AG04450 (cell line): ENCODE measurements at places on chromosomes 2 and 18.
A peak's percentile ranks its signal among the peaks of the same experiment; 100 is the strongest.

DNA sequence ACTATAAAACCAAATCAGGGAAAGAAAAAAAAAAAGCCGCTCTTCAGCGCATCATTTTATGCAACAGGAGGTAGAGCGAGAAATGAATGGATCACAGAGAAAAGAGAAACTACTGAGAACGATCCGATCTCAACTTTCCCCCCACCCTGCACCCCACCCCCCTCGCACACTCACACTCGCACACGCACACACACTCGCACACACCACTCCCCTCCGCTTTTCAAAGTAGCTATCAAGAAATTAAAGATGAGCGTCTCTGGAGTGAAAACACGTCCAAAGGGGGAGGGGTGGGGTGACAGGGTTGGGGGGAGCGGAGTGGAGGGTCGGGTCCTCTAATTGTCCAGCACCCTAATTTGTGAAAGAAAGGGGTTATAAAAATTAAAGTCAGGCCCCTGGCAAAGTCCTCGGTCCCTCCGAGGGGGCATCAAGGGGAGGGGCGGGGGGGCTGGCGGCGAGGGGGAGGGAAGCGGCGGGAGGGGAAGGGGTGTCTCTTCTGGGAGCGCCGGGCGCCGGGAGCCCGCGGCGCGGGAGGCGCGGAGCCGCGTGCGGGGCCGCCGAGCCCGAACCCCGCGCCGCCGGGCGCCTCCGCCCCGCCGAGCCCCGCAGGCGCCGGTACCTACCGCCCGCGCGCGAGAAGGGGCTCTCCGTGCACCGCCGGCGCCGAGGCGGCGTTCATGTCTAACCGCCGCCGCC, 428 bp downstream of the TCF4 start:
- no peak for DNase-seq

DNA sequence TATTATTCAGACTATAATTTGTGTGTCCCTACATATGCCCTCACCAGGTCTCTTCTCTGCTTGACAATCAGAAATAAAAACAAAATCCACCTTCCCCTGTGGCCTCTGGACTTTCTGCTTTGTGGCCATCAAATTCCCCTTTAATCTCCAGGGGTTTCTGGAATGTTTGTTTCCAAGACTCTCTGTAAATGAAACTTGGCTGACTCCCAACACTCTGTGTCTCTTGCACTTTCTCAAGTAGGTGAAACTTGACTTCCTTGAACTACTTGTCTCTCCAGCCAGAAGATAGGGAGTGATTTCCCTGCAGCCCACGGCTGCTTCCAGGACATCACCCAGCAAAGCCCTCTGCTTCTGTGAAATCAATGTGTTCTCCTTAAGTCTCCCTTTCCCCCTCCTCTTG, 54.1 kb upstream of the AQP4 start:
- no peak for DNase-seq

- DNase-seq: no peak
Measured at GRCh38 chr18:42861271-42861670, 254.2 kb downstream of the RIT2 start.

DNA sequence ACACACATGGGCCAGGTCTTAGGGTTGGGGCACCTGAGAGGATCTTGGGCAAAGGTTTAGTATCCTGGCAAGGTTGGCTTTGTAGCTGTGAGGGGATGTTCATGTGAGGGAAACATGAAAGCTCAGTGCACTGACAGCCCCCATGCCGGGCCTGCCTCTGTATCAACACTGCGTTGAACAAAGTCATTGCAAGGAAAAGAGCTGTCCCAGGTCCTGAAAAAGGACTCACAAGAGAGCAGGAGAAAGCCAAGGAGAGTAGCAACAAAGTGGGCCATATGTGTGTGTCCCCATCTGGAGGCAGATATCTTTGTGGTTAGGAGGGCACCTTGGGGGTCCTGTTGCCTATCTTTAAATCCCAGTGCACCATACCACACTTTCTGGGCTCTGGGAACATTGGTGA, 237.8 kb upstream of the THSD7B start:
- DNase-seq: no peak

DNA sequence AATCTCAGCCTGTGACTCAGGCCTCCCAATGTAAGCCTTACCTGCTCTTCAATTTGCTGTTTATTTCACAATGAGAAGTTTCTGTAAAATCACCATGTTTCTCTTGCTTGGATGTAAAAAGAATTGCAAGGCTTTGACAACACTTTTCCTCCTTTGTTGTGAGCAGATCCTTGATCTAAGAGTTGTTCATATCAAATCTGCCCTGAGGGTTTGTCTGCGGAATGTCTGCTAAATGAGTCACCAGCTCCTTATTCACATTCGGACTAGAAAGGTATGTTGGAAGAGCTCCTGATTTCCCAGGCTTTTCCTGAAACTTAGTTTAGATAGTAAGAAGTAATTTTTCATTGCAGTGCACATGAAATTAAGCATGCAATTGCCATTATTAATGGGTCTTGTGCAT, 268.2 kb upstream of the TCF4 start:
- DNase-seq: peak; percentile 63

DNA sequence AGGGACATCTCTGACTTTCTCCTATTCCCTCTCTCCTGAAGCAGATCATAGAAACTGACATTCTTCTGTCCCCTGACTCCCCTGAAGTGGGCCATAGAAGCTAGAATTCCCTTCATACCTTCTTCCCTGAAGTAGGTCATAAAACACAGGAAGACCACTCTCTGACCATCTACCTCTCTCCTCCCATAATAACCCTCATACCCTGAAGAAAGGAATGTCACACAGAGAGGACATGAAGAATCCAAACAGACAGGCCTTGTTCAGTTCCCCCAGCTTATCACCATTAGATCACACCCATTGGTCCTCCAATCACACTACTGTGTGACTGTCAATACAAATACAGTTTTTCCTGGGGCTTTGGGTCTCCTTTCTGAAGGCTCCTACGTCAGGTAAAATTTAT, 347.1 kb downstream of the DLGAP1 start:
- DNase-seq: no peak

- no peak for DNase-seq
Measured at GRCh38 chr2:144848423-144848822, 328.5 kb upstream of the ZEB2 start.

GRCh38 chr18:48215876-48216638, 193.1 kb downstream of the ZBTB7C start:
- no peak for DNase-seq

GRCh38 chr18:32734442-32734841, 38.4 kb downstream of the KLHL14 start:
- DNase-seq: no peak

GRCh38 chr2:172403402-172403801, 24.0 kb upstream of the ITGA6 start:
- DNase-seq: no peak

DNA sequence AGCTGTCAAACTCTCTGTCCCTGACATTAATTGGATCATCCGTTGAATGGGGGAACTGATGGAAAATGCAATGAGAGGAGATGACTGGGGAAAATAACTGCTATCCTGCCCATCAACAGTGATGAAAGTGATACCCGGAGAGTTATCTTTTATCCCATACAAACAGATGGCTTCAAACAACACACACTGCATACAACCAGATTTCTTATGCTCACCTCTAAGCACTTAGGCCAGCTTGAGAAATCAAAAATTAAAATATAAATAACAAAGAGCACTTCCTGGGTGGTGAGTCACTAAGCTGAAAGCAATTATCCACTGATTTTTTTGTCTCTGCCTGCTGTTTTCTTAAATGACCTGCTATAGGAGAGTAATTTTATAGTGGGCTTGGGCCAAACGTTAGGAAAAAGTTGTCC, 237.6 kb upstream of the RGPD4 start:
- DNase-seq: no peak

- DNase-seq: no peak
Measured at GRCh38 chr2:191428141-191428540, 182.9 kb downstream of the MYO1B start.

DNA sequence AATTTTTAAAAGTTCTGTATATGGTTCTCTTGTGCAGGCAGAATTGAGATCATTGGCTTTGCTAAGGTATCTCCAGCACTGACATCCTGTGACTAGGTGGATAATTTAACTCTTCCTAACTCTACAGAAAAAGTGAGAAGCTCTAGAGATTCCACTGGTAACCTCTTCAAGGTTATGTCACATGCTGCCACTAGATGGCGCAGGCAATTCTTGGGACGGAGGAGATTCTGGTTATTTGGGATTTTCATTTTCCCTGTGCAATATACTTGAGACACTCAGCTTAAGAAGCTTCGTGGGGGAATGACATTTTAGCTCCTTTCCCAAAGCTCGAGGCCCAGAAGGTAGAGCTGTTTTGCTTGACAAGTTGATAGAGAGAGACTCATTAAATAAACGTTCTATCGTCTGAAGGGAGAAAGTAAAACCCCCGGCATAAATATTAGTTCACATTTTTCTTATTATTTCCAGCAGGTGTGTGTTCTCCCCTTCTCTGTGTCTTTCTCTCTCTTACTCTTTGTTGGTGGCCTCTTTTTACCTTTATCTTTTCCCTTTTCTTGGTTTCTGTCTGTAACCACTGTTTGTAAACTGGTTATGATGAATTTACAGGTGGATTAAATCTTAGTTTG, 26.6 kb upstream of the LANCL1 start:
- peak; percentile 18 for DNase-seq

- no peak for DNase-seq
Measured at GRCh38 chr2:193695367-193695766, 1500.6 kb upstream of the TMEFF2 start.

DNA sequence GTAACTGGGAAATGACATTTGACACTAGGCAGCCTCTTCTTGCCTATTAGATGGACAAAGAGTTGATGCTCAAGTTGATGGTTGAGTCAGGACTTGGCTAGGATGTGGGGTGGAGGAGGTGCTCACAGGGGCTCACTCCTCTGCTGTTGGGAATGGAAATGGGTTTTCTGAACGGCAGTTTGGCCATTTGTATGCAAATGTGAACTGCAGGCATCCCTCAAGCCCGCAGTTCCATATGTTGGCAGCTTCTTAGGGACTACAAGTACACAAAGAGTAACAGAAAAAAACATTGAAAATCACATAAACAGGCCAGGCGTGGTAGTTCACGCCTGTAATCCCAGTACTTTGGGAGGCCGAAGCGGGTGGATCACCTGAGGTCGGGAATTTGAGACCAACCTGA, 80.8 kb downstream of the INPP5D start:
- DNase-seq: no peak
